ENCODE measurements at places on chromosomes 16 and 17.

DNA sequence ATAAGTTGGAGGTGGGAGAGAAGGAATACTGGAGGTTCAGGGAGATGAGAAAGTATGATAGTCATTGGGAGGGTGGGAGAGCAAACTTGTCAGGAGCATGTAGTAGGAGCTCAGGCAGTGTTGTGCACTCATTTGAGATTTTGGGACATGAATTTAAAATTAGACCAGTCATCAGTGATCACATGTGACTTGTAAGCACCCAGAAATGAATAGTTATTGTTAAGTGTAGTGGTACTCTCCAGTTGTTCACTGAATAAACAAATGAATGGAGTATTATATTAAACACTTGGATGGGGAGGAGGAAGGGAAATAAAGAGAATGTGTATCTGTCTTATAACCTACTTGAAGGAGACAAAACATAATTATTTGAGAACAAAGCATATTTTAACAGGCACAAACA, 2.2 kb upstream of the PSME3 start:
- DNase-seq: no peak

- DNase-seq: no peak
Measured at GRCh38 chr16:77250400-77250799, 51.2 kb downstream of the SYCE1L start.

GRCh38 chr17:57498443-57498842, 242.1 kb downstream of the MSI2 start:
- DNase-seq: no peak

- no peak for DNase-seq
Measured at GRCh38 chr16:49766225-49766624, 89.7 kb downstream of the ZNF423 start.

DNA sequence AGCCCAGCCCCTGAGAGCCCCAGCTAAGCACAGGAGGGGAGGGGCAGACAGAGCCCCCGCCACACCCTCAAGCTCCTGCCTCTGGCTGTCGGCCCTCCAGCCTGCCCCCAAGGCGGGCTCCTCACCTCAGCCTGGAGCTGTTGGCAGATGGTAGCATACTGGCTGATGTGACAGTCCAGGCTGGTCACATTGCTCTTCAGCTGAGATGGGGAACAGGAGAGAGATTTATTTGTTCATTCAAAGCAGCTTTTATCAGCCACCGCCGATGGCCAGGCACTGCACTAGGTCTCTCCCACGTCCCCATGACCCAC, 14.8 kb downstream of the KIF18B start:
- DNase-seq: no peak

DNA sequence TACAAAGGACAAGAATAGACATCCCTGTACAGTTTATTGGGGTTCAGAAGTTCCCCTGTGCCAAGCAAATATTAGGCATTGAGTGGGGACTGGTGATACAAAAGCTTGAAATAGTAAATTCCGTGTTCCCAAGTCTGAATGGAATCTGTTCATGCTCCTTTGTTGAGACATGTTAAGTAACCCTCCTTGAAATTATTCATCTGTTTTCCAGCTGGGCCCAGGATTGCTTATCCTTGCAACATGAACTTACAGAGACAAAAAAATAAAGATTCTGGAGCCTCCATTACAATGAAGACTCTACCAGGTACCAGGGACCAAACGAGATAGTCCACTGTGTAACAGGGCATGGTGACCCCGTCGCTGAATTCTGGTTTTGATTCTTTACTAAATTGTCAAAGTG, 6.1 kb upstream of the CCL8 start:
- DNase-seq: no peak

GRCh38 chr16:46620266-46621005, 743 bp downstream of the SHCBP1 start:
- no peak for DNase-seq

DNA sequence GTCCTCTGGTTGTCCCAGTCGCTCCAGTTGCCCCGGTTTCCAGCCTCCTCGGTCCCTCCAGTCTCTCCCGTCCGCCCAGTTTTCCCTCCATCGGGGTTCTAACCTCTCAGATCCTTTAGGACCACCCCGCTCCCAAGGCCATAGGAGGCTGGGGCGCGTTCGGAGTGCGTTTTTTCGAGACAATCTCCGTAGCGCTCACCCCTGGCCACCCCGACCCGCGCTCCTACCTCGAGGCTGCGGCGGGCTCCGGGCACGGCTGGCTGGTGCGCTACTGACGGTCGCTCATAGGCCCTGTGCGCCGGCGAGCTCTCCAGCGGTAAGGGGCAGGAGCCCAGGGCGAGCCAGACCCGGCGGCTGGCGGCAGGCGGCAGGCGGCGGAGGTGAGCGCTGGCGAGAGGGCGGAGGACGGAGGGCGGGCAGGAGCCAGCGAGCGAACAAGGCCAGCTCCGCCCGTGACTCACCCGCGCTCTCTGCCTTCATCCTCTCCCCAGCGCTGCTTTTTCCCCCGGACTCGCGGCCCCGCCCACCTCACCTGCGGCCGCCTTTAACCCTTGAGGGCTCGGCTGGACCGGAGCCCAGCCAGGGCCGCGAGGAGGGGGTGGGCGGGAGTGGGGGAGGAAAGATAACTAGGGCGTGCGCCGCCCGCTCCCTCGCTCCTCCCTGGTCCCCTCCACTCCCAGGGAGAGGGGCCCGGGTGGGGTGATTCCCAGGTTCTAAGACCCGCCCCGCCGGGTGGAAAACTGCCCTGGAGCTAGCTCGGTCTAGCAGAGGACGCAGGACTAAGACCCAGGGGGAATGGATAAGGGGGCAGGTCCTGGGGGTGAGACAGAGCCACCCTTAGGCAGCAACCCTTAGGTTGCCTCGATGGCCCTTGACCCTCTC, at the start of gene SP6:
Gene SP6, minus strand, starts transcription at position 472 of the 882 bp plus-strand sequence. CDS start 2,734 bp downstream, outside the sequence.
- peak; percentile 51 for DNase-seq

- no peak for DNase-seq
Measured at GRCh38 chr16:67200491-67200890, 1.6 kb downstream of the ELMO3 start.

- no peak for DNase-seq
Measured at GRCh38 chr17:3885271-3885670, 7.6 kb downstream of the CAMKK1 start.

GRCh38 chr16:70700101-70701020, 14.5 kb upstream of the MTSS2 start:
- DNase-seq: no peak

GRCh38 chr16:10485159-10485558, 95.2 kb downstream of the EMP2 start:
- DNase-seq: no peak

DNA sequence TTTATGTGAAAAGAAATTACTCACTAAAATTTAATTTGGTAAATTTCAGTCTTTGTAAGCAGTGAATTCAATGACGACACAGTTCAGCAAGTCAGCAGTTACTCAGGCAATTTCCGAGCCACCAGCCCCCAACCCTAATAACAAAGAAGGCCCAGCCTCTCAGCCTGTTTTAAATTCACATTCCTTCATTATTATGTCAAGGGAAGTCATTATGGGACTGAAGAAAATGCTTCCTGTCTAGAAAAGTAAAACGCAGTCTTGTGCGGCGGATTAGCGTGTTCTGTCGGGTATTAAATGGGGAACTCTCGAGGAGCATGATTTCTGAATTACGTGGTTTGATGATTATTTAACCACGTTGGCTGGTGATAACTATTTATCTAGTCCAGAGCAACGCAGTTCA, 177.6 kb downstream of the AIPL1 start:
- no peak for DNase-seq

DNA sequence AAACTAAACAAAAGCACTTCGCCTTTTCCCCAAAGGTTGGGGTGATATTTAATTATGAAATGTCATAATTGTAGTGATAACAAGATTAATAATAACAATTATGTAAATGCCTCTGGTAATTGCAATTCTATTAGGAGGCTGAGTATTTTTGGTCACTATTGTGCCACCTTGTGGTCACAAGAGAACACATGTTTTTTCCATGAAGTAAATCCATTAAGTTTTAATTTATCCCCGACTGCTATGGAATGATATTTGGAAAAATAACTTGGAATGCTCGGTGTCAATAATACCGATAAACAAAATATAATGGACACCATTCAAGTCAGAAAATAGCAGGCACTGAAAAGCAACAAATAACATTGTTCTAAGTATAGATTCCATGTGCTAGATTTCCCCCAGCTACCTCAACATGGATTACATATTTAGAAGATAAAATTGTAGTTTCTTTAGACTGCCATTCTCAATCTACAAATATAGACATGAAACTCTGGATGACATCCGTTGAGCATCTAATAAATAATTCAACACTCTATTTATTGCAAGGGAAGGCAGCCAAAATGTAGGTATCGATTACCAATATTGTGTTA, 25.0 kb upstream of the KCNJ2 start:
- no peak for DNase-seq

GRCh38 chr16:84754956-84755672, 55.3 kb downstream of the USP10 start:
- no peak for DNase-seq

- no peak for DNase-seq
Measured at GRCh38 chr17:30421592-30421991, 42.9 kb downstream of the CPD start.

- no peak for DNase-seq
Measured at GRCh38 chr16:1177750-1178149, 24.8 kb downstream of the CACNA1H start.

DNA sequence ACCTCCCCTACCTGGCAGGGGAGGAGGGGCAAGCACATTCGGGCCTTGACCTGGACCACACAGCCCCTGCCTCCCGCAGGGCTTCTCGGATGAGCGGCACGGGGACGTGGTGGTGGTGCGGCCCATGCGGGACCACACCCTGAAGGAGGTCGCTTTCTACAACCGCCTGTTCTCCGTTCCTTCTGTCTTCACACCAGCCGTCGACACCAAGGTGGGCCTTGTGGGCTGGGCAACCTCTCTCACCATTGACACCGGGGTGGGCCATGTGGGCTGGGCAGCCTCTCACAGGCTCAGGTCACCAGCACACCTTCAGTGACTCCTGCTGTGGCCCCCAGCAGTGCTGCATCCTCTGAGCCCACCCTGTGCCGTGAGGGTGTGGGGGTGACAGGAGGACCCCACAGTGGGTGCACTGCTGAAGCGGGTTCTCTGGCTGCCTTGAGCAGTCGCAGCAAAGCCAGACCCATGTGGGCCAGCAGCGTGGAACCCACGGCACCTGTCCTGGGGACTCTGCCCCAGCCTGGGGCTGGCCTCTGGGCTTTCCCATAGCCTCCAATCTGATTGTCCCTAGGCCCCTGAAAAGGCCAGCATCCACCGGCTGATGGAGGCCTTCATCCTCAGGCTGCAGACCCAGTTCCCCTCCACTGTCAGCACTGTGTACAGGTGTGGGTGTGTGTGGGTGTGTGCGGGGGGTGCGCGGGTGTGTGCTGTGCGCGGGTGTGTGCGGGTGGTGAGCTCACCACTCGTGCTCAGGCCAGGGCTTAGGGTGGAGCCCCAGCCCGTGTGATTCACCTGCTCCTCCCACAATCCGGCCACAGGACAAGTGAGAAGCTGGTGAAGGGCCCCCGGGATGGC, 7.5 kb downstream of the CTU2 start:
- no peak for DNase-seq

- DNase-seq: no peak
Measured at GRCh38 chr17:51245535-51245934, 14.3 kb downstream of the MBTD1 start.

DNA sequence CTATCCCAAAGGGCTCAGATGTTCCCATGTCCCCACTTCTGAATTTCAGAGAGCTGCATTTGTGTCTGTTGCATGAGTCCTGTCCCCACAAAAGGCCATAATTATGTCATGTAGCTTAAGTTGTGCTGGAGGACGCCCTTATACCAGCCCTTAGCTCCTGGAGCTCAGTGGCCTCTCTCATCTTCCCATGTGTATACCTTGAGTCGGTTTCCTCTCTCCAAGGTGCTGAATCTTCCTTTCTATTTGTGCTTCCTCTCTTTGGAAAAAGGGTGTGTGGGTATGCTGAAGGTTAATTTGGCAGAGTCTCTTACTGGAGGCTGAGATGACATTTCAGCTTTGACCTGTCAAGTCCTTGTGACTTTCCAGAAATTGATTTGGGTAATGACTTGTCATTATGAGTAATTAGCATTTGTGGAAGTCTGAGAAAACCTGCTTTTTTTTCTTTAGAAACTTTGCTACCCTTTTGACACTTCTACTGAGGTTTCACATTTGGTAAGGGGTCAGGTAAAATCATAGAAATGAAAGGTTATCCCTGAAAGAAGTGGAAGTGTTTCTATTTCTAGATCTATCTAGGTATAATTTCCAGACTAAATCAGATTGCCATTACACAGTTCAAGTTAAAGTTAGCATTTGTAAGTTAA, 185.4 kb downstream of the ABCC12 start:
- no peak for DNase-seq

DNA sequence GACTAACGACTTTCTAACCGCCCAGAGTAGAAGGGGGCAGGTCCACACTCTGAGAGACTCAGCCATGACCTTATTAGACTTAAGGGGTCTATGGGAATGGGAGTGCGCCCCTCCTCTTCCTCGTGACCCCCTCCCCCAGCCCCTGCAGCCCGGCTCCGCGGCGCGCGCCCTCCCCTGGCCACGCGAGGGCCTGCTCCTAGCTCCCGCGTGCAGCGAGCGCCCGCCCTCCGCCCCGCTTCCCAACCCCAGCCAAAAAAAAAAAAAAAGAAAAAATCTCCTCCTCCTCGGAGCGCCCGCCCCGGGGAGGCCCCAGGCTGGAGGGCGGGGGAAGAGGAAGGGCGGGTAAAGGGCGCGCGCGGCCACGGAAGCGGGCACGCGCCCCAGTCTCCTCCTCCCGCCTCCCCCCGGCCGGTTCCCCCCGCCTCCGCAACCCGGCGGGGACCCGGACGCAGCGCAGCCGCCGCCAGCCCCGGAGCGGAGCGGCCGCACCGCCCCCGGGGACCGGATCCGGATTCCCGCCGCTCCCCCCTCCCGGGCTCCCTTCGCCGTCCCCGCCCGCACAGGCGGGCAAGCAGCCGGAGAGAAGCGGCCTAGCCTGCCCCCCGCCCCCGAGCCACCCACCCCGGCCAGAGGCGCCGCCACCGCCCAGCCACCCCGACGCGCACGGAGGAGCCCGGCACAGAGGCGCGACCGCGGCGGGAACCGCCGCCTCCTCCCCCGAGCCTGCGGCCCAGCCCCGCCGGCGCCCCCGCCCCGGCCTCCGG, 949 bp downstream of the UBTF start:
- DNase-seq: peak; percentile 80
